IMR-90 (cell line): ENCODE measurements at places on chromosomes 2 and 18. TPM values are rescaled to one million over a fixed set of nuclear protein-coding genes. Genes with fewer than 3 reads are reported as not detected.

- DNase-seq = no peak
- no peak overlapping the region for H3K4me3 ChIP-seq
- no peaks in the 10 kb centered on the region for H3K36me3 ChIP-seq
- H3K27me3 ChIP-seq = peaks cover 4% of the 10 kb centered on the region
- no peaks in the 10 kb centered on the region for H3K4me1 ChIP-seq
Observed at GRCh38 chr18:3397786-3398185, 52.2 kb upstream of the TGIF1 start.

DNA sequence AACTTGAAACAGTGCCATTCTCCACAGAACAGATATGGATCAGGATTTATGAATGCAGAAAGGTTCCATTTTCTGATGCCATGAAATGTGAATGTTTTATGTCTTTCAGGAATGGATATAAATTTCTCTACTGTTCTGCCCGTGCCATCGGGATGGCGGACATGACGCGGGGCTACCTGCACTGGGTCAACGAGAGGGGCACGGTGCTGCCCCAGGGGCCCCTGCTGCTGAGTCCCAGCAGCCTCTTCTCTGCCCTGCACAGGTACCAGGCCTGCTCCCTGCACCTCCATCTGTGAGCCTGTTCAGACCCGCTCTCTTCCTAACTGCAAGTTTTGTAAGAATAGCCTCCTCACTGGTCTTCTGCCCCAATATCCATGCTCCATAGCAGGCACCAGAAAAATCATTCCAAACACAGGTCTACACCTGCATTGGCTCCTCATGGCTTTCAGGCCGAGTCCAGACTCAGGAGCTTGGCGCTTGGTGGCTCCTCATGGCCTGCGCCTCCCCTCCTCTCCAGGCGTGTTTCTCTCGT lies 68.6 kb downstream of the LPIN1 start:
- DNase-seq = no peak
- H3K4me3 ChIP-seq = no peak overlapping the region
- peaks cover 4% of the 10 kb centered on the region; the same call in 1 of the 2 replicates for H3K4me1 ChIP-seq
- no peak overlapping the region for H3K27ac ChIP-seq
- H3K36me3 ChIP-seq = peaks cover 21% of the 10 kb centered on the region

STEAP3 gene
- polyA plus RNA-seq = 43.9 and 46.6 TPM in 2 replicates

DNA sequence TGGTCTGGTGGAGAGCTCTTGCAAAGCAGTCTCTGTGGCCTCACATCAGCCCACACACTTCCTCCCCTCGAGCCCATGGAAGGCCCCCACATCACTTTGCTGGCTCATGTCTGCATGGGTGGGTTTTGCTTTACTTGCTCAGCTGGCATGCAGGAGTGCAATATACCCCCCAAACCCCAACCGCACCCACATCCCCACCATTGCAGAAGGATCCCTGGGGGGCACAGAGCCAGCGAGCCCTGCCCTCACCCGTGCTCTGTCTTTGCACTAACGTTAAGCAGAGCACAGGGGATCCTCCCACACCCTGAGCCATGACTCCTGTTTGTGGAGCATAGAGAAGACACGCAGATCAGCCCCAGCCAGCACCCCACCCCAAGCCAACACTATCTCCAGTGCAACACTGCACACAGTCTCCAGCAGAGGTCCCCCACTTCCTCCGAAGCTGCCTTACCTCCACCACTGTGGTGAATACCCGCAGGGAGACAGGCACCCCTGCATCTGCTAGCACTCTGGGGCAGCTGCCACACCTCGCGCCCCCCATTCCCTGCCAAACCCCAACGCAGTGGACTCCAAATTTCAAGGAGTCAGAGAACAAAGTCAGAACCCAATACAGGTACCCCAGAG lies 177.8 kb upstream of the RGPD4 start:
- no peak overlapping the region for H3K27ac ChIP-seq
- no peak overlapping the region for H3K4me3 ChIP-seq
- no peak for DNase-seq
- H3K36me3 ChIP-seq = no peaks in the 10 kb centered on the region
